NCI-H2029 (cell line): ENCODE measurements at places on chromosomes 6 and 20.
A peak's percentile ranks its signal among the peaks of the same experiment; 100 is the strongest.

DNA sequence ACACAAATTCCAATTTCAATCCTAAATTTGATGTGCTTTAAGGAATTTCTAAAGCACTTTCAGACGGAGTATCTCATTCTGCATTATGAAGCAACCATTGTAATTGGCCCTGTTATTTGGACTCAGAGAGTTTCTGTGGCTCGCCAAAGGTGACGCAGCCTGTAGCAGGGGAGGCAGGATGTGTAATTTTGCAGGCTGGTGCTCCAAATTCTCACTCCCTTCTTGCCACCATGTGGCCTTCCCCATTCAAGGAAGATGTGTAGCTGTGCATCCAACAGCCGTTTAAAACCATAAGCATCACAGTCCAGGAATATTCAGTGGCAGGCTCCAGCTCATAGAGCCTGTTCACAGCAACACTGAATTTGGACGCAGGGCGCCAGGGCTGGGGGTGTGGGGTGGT is 45.8 kb downstream of the AGPAT4 start:
- DNase-seq = no peak

DNA sequence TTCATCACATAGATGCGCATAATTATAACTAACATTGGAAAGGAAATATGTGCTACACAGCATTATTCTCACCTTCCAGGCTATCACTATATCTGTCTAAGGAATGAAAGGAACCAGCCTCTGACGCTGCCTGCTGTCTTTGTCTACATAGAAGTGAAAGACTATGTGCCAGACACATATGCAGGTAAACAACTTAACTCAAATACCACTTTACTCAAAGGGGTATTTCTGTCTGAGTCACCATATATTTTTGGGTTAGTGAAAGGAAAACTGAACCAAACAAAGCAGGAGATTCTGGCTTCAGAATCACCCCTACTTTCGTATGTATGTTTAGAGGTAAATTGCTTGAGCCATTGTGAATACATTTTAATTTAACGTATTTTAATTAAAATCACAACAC is 328.6 kb upstream of the PLCB4 start:
- no peak for DNase-seq

DNA sequence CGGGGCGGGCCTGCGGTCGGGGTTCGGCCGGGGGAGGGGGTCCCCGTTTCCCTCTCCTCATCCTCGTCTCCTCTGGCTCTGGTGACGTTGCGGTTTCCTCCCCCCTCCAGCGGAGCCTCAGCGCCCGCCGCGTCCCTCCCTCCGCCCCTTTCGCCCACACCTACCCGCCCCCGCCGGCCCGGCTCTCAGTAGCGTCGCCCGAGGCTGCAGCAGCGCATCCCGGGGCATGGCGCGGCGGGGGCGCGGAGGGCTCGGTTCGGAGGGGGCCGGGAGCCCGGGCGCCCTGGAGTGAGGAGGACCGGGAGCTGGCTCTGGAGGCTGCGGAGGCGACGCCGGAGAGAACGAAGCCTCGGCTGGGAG is at the start of gene DSE:
DSE (plus strand) TSS at position 188 of the 360 bp plus-strand sequence. CDS start 28,304 bp downstream, outside the sequence.
- peak; percentile 88 for DNase-seq

DNA sequence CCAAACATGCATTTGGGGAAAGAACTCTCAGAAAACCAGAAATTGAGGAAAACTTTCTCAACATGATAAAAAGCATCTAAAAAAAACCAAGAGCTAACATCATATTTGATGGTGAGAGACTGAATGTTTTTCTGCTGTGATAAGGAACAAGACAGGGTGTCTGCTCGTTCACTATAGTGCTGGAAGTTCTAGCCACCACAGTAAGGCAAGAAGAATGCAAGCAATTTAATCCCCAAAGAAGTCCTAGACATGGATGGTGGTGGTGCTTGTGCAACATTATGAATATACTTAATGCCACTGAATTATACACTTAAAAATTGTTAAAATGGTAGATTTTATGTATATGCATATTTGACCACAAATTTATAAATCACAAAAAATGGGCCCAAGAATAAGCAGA is 53.4 kb downstream of the LYRM2 start:
- DNase-seq = no peak

GRCh38 chr20:41029150-41029901 is 704 bp downstream of the TOP1 start:
- no peak for DNase-seq

DNA sequence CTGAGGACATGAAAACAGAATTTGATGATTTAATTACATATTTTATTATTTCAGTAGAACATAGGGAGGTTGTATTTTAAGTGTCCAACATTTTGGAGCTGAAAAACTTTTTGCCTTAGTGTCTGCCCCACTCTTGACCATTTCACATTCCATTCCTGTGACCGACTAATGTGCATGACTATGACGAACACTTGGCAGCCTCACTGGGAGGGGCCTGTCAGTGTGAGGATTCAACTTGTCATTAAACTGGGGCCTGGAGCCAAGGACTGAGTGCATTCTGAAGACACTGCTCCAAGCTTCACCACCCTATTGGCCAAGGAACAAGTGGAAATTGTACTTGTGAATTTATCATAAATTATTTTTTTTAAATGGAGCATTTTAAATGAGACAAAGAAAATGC is 661.3 kb downstream of the BCKDHB start:
- no peak for DNase-seq

DNA sequence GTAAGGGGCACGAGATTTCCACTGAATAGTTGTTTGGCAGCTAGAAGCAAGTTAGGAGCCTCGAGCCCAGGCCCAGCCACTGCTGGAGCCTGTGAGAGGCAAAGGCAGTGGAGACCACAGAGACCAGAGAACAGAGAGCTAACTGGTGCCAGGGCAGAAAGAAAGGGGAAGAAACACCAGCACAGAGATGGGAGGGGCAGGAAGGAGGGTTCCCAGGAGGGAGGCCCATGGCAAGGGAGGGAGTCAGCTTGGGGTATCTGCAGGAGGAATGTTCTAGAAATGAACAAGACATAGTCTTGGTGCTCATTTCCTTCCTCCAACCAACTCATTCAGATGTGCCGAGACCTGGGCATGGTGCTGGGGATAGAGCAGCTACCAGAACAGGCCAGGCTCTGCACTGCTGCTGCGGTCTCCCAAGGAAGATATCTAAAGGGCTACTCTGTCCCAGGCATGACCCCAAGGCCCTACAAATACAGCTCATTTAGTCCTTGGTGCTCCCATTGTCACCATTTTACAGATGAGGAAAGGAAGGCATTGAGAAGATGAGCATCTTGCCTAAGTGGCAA is 10.7 kb downstream of the ANGPT4 start:
- DNase-seq = no peak

- DNase-seq = peak; percentile 53
Observed at GRCh38 chr6:138833816-138834539, 38.1 kb downstream of the ECT2L start.

DNA sequence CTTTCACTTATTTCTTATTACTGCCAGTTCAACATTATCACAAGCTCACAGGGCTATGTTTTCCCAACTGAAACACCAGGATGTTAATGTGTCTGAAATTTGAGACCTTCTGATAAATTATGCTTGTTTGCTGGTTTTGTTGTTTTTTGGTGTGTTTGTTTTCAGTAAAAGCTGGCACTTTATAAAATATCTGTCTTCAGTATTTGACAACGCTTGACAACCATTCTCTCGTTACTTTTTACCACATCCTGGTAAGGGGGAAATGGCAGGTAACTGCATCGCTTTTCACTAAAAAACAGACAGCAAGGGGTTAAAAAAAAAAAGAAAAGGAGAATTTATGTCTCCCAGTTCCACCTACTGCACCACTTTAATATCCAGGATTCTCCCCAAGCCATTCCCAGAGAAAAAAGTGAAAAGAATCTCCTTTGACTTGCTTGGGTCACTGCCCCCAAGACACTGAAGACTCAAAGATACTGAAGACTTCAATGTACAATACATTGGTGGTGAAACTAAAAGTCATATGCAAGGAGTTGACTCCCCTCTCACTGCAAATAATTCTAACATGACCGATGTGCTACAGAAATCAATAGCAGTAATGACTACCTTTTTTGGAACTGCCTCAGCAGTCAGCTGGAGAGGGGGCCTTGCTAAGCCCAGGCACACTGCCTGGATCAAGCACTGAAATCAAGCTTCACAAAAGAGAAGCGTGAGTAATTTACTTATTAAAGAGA is 88.9 kb downstream of the HIVEP2 start:
- DNase-seq = no peak

- no peak for DNase-seq
Observed at GRCh38 chr20:33724439-33725094, 4.5 kb upstream of the PXMP4 start.

GRCh38 chr20:10344953-10345352 is 89.1 kb downstream of the MKKS start:
- DNase-seq = no peak

- DNase-seq = no peak
Observed at GRCh38 chr6:20058912-20059311, 153.4 kb downstream of the MBOAT1 start.

- DNase-seq = no peak
Observed at GRCh38 chr6:1298768-1299167, 13.1 kb upstream of the FOXQ1 start.

- no peak for DNase-seq
Observed at GRCh38 chr6:118739696-118740353, 88.4 kb upstream of the CEP85L start.

DNA sequence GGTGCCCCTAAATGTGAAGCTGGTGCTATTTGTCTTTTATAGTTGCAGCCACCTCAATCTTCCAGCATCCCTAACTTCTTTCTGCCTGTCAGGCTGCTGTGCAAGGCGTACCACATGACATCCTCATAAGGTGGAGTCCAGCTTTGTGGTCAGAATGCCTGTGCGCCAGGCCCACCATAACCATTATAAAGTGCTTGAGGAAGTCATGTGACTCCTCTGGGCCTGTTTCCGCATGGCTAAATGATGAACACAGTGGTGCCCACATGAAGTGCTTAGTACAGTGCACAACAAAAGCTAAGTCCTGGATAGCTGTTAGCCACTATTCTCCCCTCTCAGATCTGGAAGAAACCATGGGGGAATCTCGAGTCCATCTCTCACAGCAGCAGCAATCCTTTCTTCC is 75.6 kb downstream of the INSM1 start:
- DNase-seq = no peak

- no peak for DNase-seq
Observed at GRCh38 chr6:105226598-105227294, 46.9 kb upstream of the POPDC3 start.

GRCh38 chr6:89828988-89829471 is 650 bp upstream of the CASP8AP2 start:
- peak; percentile 36 for DNase-seq

DNA sequence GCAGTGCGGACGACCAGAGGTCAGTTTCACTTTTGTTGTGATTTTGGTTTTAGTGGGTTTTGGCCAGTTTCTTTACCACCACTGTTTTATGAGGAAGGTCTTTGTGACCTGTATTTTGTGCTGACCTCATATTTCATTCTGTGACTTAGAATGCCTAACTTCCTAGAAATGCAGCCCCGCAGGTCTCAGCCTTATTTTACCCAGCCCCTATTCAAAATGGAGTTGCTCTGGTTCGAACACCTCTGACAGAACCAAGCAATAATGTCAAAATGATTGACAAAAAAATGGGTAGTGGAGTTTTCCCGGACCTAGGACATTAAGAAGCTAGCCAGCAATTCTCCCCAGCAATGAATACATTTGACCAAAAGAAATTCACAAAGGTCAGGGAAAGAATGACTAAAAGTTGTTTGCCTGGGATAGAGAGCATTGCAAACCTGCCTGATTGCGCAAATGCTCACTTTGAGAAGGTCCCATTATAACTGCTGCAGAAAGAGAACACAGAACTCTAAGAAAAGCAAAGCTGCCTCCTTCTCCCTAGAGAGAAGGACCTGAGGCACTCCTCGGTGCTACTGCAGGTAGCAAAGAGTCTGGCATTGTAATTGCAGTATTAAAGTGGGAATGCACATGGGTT is 288.8 kb downstream of the ADGB start:
- no peak for DNase-seq

DNA sequence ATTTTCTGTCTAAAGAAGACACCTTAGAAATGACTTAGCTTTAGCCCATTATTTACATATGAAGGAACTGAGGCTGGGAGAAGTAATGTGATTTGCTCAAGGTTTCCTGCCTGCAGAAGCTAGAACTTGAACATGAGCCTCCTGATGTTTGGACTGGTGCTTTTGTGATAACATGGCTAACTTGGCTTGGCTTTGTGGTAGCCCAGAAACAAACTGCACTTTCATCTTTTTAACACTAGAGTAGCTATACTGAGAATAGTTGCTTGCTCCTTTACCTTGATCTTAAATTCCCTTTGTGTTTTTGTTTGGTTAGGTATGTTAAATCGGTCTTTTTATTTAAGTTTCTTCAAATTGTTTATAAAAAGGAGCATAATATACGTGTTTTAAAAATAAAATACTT is 163.5 kb upstream of the MANEA start:
- no peak for DNase-seq

DNA sequence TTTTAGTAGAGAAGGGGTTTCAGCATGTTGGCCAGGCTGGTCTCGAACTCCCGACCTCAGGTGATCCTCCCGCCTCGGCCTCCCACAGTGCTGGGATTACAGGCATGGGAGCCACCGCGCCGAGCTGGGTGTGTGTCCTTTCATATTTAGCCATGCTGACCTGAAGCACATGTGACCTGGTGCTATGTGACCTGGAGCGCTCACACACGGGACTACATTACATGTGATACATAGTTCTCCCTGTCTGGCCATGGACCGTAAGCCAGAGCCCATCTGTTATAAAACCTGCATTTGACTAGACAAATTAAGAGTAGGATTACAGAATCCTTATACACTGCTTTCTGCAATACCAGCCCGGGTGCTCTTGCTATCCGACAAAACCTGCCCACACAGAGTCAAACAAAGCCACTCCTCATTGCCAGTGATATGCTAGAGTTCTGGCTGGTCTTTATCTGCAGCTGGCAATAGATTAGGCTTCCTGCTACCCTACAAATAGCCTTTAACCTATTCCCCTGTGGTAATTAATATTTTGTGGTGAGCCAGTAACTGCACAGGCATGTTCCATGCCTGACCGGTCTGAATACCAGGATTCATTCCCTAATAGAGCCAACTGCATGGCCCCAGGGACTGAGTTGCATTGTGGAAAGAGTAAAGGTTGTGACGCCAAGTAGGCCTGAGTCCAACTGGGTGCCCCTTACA is 26.3 kb upstream of the FAM50B start:
- DNase-seq = no peak

DNA sequence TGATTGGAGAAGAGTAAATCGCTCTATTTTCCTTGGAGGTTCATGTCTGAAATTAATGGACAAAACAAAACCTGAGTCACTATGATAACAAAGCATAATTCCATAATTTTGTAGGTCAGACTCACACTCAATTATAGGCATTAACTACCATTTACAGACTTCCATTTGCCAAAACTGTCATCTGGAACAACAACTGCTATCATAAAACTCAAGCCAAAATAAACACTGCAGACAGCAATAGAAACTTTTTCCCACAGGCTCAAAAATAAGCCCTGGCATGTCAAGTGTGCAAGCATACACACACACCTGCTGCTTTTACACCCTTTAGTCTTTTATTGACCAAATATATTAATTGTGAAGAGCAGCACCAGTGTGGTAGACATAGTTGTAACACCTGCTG is 7.1 kb downstream of the MRPS10 start:
- peak; percentile 51 for DNase-seq

- DNase-seq = no peak
Observed at GRCh38 chr6:39568896-39569295, 156.3 kb downstream of the KIF6 start.

- DNase-seq = no peak
Observed at GRCh38 chr6:71410164-71410566, 121.6 kb downstream of the OGFRL1 start.
